Germinal center (tissue), 1 donor: ENCODE measurements at places on chromosomes 6 and 20.
A peak's percentile ranks its signal among the peaks of the same experiment; 100 is the strongest.

DNA sequence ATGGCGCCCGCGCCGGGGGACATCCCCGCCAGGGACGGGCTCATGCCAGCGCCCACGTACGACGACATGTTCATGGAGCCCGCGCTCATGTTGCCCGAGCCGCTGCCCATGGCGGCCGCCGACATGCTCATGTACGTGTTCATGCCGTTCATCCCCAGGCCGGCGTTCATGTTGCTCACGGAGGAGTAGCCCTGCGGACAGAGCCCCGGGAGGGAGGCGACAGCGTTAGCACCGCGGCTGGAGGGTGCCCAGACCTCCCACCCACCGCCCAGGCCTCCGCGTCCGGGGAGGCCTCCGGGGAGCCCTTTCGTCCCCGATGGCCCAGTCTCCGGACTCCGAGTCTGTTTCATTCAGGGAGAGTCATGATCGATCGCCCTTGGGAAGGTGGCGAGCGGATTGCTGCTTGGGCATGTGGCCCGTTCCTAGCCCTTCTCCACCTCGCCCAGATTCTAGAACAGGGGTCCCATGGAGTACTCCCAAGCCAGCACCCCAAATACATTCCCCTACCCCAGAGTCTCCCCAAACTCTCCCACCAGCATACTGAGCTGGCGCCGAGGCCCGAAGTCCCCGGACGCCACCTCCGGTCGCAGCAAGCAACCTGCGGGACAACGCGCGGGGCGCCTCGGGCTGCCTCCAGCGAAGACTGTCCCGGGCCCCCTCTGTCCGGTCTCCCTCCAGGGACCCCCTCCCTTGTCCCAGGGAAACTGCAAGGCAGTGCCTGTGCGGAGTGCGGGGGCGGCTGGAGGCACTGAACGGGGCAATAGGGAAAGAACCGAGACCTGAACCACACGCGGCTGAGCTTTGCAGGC, 1.2 kb downstream of the FOXA2 start:
- no peak for DNase-seq

- DNase-seq = peak; percentile 71
Observed at GRCh38 chr6:112307707-112308106, 39.4 kb upstream of the RFPL4B start.

DNA sequence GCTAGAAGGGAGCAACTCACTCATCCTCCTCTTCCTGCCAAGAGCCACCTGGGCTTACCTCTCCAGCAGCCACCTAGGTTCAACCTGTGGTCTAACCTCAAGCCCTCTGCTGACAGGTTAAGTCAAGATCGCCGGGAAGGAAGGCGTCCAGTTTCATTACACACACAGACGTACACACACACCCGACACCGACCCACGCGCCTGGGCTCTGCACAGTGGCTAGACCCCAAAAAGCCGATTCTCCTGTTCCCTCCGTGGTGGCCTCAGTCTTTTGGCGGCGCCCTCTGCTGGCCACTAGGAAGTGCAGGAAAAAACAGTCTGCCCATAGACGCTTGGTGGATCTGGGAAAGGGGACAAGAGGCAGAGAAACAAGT, 52.8 kb downstream of the MRPL14 start:
- peak; percentile 85 for DNase-seq

- DNase-seq = peak; percentile 33
Observed at GRCh38 chr6:38973178-38974057, 75.2 kb upstream of the GLP1R start.
